ENCODE measurements at places on chromosomes 3 and 15.
A peak's percentile ranks its signal among the peaks of the same experiment; 100 is the strongest.

DNA sequence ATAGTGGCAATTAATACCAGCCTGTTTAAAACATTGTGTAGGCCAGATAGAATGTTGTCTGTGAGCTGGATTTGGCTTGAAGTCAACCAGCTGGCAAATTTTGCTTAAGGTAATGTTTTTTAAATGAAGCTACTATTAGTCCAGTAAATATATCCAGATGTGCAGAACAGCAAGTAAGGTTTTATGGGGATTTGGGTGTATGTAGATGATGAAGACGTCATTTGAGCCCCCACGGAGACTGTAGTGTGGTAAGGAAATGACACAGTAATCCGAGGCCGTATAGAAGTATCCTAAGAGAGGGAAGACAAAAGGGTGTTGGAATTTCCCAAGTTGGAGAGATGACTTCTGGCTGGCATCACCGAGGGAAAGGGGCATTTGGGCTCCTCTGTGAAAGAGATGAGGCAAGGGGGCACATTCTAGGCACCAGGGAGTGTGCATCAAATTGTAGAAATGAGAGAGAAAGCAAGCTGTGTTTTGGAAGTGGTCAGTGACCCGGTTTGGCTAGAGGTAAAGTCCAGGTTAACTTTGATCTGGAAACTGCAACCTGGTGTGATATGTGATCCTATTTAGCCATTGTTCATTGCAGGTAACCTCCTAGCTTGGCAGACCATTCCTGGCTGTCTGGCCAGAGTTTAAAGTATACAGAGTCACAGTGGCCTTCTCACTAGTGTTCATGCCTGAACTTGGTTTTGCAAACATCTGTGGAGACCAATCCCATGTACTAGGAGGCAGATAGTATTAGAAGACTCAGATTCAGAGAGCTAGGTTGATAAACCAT lies 104.2 kb downstream of the ITPR1 start:
- peak; percentile 27 for DNase-seq

DNA sequence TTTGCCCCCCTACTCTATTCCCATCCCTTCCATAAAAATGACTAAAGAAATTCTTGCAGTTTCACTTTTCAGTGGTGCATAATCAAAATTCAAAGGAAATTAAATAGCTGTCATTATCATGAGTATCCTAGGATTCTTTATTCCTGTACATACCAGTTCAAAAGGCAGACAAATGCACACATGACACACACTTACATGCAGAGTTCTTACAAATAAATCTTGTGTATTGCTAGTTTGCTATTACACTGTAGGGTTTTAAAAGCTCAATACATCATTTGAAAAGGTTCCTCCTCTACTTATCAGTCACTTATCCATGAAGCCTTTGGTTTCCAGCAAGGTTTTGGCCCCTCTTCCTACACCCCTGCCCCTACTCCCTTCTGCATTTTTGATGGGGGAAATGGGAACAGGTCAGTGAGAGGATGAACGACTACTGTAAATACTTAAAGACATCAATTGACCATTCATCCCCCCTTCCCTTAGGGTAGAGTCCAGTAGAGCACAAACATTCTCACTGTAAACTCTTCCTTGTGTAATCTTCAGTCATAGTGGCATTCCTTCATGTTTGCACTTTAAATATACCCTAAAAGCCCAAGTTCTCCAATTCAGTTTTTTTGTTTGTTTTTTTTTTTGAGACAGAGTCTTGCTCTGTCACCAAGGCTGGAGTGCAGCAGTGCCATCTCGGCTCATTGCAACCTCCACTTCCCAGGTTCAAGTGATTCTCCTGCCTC lies 92.6 kb downstream of the SUCLG2 start:
- no peak for DNase-seq

GRCh38 chr3:123311201-123311600 lies 109.5 kb downstream of the SEC22A start:
- no peak for DNase-seq

DNA sequence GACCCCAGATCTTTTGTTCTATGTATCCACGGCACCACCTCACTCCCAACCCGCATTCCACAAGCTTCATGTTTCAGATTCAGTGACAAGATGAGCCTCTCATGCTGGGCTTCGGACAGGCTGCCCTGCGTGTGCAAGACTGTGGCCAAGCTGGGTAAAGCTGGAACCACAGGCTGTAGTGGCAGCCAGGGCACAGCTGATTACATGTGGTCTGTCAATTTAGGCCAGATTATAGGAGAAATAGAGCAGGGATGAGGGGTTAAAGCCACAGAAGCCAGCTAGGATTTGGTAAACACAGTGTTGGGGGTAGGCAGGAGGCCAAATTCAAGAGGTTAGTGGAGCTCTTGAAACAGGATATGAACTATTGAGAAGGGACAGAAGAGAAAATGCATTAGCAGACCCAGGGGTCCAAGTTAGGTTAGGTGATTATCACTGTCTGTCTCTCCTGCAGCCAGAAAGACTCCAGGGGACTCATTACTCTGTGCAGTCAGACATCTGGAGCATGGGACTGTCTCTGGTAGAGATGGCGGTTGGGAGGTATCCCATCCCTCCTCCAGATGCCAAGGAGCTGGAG lies 12.9 kb downstream of the SNAPC5 start:
- DNase-seq: no peak

GRCh38 chr3:187976365-187976900 lies 177.5 kb upstream of the LPP start:
- DNase-seq: no peak

Data from BJ (cell line).